ENCODE measurements at places on chromosomes 2 and 18.

GRCh38 chr2:168215813-168216212 is 31.6 kb downstream of the STK39 start:
- no peak for DNase-seq

GRCh38 chr2:158153270-158154015 is 51.8 kb downstream of the UPP2 start:
- no peak for DNase-seq

DNA sequence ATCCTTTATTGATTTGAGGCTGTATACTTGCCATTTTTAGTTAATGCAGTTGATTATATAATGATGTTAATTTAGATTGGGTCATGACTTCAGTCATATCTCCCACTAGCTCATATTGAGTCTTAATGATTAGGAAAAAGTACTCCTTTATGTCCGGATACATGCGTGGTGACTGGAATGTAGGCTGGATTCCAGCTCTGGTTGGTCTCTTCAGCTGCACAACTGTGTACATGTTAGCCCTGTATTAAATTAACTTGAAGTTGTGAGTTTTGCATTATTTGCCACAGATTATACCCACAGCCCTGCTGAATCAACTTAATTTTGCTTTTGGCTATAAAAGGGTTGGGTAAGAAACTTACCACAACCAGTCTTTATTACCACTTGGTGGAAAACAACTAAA is 22.5 kb downstream of the MOB4 start:
- DNase-seq, result no peak

- no peak for DNase-seq
Measured at GRCh38 chr2:233418761-233419546, 64.7 kb downstream of the DGKD start.

GRCh38 chr2:32095671-32096070 is 32.3 kb downstream of the SPAST start:
- no peak for DNase-seq

DNA sequence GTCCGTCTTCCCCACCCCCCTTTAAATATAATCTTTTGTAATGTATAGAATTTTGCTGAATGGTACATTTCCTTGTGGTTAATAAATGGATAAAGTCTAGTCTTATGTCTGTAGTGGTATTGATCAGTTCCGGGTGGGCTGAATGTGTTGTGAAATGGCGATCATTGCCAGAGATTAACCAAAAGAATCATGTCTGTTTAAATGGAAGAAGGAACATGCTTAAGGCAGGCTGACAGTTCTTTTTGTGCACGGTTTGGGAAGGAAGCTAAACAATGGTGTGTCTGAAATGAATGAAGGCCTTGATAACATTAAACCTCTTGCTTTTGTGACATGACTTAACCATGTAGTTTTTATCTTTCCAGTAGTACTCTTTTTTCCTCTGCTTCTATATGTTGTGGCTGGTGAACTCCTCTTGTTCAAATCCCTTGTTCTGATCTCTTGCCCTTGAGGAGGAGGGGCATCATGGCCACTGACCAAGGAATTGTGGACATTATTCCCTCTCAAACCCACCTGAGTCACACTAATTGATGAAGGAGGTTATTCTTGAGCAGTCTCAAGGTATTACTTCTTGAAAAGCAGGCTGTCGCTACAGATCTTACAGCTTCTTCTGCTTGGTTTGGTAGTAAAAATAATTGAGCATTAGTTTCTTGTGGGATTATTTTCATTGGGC is 1.7 kb downstream of the ACVR2A start:
- DNase-seq, result no peak

GRCh38 chr2:8573234-8573941 is 108.5 kb upstream of the ID2 start:
- DNase-seq, result peak; percentile 64

DNA sequence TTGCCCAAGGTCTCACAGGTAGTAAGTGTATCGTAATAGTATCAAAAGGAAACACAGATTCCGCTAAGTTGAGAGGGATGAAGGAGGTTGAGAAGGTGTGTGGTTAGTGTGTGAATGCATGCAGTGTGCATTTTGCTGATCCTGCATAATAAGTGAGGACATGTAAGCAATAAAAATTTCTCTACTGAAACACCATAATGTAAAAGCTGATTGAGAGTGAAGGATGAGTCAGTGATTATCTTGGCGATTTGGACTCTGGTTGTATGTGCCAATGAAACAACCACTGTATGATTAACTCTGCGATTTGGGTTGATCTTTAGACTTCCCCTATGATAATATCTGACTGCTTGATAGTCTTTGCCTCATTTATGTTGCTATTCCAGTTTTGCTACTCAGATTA is 16.7 kb upstream of the ADGRF3 start:
- no peak for DNase-seq

DNA sequence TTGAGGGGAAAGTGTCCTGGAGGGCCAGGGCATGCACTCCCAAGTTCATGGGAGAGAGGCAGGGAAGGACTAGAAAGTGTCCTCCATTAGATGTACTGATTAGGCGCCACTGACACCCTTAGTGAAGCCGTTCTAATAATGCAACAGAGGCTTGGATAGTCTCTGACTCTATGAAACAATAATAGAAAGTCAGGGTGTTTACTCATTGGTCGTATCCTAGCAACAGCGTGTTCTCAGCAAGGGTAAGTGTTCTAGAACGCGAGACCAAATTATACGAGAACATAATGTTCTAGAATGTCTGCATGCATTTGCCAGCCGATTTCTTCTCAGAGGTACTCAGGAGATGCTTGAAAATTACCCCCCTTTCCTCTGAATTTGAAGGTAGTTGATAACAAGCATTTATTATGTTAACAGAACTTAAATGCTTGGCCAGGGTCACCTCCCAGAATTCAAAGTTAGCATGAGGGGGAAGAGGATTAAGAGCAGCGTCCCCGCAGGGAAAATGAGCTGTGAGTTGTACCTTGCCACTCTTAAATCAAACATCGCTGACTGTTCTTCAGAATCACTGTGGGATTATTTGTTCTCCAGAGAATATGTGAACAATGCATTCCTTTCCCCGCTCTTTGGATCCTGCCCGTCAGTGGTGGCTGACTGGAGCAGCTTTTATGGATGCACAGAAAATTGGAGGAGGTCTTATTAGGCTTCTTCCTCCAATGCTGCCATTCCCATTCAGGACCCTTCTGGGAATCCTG is 33.7 kb upstream of the PDIA6 start:
- no peak for DNase-seq

GRCh38 chr2:229775614-229776313 is 61.4 kb upstream of the DNER start:
- DNase-seq, result no peak

DNA sequence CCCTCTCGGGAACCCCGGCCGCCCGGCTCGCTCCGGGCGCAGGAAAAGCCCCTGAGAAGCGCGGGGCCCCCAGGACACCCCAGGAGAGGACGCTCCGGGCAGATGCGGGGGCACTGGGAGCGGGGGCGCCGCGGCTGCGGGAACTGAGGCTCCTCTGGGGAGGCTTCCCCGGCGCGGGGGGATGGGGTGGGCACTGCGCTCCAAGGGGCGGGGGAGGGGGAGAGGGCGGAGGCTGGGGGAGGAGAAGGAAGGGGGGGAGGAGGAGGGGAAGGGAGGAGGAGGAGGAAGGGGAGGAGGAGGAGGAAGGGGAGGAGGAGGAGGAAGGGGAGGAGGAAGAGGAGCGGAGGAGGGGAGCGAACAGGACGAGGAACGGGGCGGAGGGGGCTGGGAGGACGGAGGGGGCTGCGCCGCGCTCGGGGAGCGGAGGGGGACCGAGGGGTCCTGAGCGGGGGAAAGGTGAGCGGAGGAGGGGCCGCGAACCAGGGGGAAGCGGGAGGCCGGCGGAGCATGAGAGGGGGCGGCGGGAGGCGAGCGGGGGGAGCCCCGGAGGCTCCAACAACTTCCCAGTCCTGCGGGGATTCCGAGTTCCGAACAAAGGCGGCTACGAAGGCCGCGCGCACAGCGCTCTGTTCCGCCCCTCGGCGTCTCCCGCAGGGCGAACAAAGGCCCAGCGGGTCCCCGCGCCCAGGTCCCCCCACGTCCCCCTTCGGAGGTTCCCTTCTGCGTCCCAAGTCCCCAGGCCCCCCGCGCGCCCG is 742 bp downstream of the PXDN start:
- DNase-seq, result peak; percentile 64

GRCh38 chr2:31277621-31278020 is 43.7 kb downstream of the EHD3 start:
- DNase-seq, result no peak

- DNase-seq, result no peak
Measured at GRCh38 chr2:235614176-235614860, 120.5 kb downstream of the AGAP1 start.

DNA sequence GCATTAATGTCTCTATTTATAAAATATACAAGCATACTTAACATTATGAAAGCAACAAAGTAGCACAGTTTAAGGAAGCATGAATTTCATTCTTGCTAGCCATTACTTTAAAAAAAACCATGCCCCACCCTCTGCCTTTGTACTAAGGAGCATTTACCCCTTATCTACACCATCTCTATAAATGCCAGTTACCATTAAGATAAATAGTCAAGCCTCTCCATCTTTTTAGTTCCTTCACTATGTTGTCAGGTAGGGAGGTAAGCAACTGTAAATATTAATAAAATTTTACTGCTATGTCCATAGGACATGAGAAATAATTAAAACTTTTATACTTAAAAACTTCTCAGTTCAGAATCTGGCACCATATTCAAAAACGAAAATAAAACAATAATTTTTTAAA is 42.1 kb downstream of the ROCK1 start:
- DNase-seq, result no peak

DNA sequence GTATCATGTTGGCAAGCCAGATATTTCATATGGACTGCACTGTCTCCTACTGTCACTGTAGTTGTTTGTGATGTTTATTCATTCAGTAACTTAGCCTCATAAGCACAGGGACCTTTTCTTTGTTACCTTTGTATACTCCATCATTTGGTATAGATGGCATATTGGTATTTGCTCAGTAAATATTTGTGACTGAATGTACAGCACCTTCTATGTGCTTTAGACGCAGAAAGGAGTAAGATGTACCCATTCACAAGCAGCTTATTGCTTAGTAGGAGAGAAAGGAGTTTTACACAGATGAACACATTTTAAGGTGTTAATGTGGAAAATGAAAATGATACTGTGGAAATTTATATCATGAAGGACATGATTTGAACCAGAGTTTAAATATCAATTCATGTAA is 12.0 kb downstream of the EPC2 start:
- no peak for DNase-seq

DNA sequence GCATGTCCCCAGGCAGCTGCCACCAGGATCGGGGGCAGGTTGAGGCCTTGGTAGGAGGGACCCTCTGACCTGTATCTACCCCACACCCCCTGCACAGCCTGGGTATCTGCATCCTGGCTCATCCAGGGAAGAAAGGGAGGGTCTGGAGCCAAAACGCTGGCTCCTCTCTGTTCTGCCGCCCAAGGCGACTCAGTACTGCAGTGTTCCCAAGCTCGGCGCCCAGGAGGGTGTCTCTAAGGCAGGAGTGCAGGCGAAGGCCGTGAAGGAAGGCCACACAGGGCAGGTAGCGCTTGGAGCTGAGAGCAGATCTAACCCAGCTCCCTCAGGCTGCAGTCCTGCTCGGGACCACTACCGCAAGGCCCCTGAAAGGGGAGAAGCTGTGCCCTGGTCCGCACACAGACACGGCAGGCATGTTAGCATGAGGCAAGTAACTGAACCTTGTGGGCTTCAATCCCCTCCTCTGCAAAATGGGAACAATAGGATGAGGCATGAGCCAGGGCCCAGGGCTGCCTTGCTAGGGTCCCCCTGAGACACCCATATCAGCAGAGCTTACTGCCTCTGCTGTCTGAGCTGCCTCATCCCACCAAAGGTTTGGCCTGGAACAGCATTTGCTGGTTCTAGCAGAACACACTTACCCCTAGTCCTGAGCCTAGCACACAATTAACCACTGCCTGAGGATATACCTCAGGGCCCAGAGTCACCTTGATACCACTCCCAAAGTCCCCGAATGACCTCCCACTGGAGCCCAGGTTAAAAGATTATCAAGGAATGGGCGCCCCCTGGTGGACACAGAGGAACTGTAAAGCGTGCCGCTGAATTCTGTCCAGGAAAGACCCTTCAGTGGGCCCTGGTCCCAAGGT is 6.5 kb downstream of the PTMA start:
- DNase-seq, result peak; percentile 93

- peak; percentile 40 for DNase-seq
Measured at GRCh38 chr18:75210274-75211001, at the start of gene TSHZ1. TSHZ1 (plus strand) TSS chr18:75210797; CDS start chr18:75211877, 1,080 bp downstream.

- no peak for DNase-seq
Measured at GRCh38 chr2:135826544-135826943, 10.4 kb downstream of the LCT start.

- no peak for DNase-seq
Measured at GRCh38 chr2:120673571-120674061, 62.1 kb upstream of the GLI2 start.

- no peak for DNase-seq
Measured at GRCh38 chr18:10100941-10101701, 187.3 kb downstream of the VAPA start.

DNA sequence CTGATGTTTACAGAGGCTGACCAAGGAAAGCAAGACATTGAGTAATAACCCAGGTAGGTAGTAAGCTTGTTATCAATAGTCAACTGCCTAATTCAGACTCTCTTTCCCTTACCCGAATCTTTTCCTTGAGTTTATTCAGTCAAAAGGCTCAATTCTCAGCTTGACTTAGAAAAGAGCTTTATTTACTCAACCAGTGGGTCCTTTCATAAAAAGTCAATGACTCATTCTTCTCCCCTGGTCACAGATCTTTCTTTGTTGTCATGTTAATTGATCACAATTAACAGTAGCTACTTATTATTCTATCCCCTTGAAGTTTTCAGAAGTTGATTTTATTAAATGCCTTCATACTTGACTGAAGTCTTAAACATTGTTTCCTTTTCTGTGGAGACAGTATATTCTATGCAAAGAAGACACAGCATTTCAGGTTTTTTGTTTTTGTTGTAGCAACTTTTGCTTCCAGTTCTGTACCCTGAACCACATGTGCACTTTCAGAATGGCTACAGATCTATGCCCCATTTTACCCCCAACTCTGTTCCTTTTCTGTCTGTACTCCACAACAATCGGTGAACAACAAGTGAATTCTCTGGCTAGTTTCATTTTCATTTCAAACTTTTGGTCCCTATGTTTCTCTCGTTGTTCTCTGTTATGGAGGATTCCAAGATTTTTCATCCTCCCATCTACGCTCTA is 428.3 kb downstream of the NCKAP5 start:
- no peak for DNase-seq

GRCh38 chr2:152406119-152406835 is 71.3 kb downstream of the FMNL2 start:
- no peak for DNase-seq

GRCh38 chr2:16553226-16553625 is 112.4 kb downstream of the CYRIA start:
- peak; percentile 37 for DNase-seq

- no peak for DNase-seq
Measured at GRCh38 chr2:122389694-122390093, 634.2 kb downstream of the TSN start.

- DNase-seq, result no peak
Measured at GRCh38 chr2:224412141-224413015, 10.5 kb upstream of the FAM124B start.

- no peak for DNase-seq
Measured at GRCh38 chr2:233816334-233816733, 38.0 kb downstream of the HJURP start.

GRCh38 chr2:233010569-233011267 is 2.3 kb downstream of the NGEF start:
- DNase-seq, result no peak

GRCh38 chr2:183024339-183025095 is 13.7 kb downstream of the NCKAP1 start:
- DNase-seq, result no peak
